Stimulated activated CD4-positive, alpha-beta T cell treated with anti-CD3 and anti-CD28 coated beads, Interleukin-4, amount 100 ng/mL, for 24 hours (primary cell): ENCODE measurements at places on chromosomes 3 and 15.

- no peak for DNase-seq
These were observed 258.1 kb downstream of the TIGIT start for GRCh38 chr3:114551770-114552526.

- no peak for DNase-seq
These were observed 221.9 kb downstream of the LRRN1 start for GRCh38 chr3:4021162-4021561.

GRCh38 chr3:71415681-71416122, 167.8 kb downstream of the FOXP1 start:
- no peak for DNase-seq

- DNase-seq: no peak
These were observed 46.8 kb downstream of the UBE2E2 start for GRCh38 chr3:23249961-23250360.

GRCh38 chr15:70269311-70269911, 171.7 kb upstream of the TLE3 start:
- DNase-seq: no peak

DNA sequence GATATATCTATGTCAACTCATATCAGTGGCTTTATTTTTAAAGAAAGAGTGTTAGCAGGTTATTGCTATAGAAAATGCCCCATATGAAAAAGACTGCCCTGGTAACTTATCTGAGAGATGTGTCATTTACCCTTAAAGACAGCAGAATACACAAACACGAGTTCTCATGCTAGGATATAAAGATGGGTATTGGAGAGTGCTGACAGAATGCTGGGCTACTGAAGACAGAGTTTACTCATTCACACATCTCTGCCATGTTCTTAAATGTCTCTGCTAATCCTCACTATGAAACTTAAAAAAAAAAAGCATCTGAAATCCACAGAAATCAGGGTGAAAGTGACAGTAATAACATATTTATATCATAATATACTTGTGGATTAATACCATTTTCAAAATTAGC, 126.7 kb downstream of the FOXP1 start:
- no peak for DNase-seq

DNA sequence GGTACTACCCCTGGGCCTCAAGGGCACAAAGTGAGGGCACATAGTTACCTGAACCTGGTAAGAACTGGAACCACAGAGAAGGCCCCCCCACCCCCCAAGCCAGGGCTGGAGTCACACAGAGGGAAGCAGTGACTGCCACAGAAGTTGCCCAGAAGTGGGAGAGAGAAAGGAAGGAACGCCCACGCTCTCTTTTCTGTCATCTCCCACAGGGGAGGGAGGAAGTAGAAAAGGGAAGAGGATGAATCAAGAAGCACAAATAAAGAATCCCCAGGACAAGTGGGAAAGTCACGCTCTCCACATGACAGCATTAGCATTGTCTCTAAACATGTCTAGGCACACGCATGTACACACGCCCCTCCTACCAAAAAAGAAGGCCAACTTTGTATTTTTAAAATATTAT, 114.7 kb upstream of the FRMD4B start:
- no peak for DNase-seq
